ENCODE measurements at places on chromosomes 2 and 18.

- DNase-seq, result no peak
These were observed 107.5 kb upstream of the SPATS2L start for GRCh38 chr2:200199005-200199404.

DNA sequence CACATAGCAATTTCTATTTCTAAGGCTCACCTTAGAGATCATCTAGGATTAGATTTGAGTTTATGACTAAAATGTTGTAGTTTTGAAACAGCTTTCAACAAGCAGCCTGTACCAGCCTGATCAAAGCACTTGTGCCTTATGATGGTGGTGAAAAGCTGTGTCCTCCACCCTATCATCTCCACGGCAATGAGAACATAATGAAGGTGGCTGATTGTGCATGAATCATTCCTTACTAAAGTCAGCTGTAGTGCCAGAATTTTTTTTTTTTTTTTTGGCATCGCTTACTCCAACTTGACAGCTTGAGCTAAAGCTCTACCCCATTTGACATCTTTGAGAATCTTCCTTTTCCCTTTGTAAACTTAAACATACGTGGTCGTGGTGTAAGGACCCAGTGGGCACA lies 86.0 kb downstream of the DCC start:
- no peak for DNase-seq

- DNase-seq, result no peak
These were observed 3.9 kb downstream of the DTNB start for GRCh38 chr2:25669520-25669919.

DNA sequence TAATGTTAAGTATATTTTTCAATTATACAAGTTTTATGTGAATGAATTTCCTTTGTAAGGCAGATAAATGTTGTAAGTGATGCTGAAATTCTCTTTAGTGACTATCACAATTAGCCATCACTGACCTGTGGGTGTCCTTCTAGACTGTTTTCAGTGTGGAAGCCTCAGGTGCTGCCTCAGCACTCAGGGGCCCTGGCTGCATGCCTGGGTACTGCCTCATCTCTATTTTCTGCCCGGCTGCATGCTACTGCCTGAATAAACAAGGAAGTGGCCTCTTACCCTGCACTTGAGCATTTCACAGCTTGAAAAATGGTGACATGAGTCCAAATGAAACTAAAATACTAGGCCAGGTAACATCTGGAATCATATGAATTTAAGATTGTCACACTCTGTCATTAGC lies 787.6 kb upstream of the SALL3 start:
- no peak for DNase-seq

DNA sequence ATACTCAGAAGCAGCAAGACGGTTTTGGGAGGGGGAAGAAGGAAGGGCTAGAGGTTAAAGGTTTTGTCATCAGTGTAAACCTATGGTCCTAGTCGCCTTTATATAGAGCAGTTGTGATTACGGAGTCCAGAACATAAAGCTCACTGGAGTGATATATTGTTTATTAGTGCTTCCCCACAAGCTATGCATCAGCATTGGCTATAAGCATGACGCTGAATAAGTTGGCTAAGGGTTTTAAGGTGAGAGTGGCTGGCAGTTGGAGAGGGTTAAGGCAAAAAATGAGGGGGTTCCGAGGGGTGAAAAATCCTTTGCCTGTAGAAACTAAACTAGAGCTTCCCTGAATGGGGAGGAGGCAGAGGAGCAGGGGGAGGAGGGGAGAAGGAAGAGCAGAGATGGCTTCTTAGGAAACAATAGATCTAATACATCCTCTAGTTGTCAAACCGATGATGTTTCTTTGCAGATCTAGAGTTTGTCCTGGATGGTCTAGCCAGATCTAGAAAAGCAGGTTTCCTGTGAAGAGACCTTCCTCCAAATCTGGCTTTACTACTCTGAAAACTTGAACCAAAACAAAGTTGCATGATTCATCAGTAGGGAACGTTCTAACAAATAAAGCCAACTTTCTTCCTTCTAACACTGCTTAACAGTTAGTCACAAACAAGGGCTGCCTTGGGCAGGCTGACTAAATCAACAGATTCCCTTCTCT lies 2.5 kb downstream of the KLF7 start:
- peak; percentile 96 for DNase-seq

- no peak for DNase-seq
These were observed 238.6 kb downstream of the ZNF385B start for GRCh38 chr2:179622635-179623300.

DNA sequence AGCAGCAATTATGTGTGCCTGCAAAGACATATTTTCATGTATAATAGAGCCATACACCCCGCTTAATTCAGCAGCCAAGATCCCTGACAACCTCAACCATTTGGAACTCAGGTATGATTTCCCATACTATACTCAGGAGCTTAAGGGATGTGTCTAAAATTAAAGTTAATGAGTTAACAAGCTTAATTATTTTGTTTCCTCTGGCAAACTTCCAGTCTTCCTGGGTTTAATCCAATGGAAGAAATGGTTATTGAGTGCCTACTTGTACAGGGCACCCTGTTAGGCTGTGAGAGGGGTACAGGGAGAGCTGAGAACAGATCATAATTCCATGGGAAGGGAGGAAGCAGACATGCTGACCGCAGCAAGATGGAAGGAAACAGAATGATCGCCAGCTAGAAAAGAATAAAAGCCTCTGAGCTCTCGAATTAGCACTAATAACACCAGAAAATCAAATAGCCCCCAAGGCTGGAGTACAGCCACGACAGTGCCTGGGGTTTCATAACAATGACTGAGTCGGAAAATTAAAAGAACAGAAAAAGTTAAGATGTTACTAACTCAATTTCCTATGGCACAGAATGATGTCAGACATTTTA lies 20.8 kb upstream of the CEP68 start:
- no peak for DNase-seq

DNA sequence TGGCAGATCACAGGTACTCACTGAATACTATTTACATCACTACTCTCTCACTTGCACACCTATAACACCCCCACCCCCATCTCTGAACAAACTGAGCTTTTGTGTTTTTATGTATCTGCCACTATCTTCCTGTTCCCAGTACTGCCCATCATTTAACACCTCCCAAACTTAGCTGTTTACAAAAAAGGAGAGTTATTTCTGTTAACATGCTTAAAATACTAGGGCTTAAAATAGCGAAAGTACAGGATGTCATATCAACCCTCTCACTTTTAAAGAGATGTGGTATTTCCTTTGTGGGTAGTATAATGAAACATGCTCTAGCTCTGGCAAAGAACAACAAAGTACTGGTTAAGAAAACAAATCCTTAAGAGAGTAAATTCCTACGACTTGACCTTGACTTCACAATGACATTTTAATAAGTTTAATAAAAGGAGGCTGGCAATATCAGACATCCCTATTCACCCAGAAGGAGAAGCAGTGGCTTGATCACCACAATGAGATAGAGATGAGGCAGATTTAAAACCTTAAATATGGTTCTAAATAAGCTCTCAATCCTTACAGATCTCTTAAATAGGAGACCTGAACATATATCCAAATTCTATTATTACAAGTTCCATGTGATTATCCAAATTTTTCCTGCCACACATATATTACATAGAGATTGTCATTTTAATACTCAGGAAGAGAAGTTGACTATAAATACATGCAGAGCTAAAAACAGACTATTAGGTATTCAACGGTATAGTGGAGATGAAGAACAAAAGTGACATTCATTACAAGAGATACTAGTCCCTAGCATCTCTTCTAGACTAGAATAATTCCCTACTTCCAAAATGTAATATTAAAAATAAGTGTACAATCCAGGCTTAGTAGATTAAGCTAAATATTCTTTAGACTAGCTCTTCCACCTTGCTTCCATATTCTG lies 36.9 kb downstream of the TRAK2 start:
- no peak for DNase-seq

- no peak for DNase-seq
These were observed 145.1 kb upstream of the SLC1A4 start for GRCh38 chr2:64844087-64844486.

DNA sequence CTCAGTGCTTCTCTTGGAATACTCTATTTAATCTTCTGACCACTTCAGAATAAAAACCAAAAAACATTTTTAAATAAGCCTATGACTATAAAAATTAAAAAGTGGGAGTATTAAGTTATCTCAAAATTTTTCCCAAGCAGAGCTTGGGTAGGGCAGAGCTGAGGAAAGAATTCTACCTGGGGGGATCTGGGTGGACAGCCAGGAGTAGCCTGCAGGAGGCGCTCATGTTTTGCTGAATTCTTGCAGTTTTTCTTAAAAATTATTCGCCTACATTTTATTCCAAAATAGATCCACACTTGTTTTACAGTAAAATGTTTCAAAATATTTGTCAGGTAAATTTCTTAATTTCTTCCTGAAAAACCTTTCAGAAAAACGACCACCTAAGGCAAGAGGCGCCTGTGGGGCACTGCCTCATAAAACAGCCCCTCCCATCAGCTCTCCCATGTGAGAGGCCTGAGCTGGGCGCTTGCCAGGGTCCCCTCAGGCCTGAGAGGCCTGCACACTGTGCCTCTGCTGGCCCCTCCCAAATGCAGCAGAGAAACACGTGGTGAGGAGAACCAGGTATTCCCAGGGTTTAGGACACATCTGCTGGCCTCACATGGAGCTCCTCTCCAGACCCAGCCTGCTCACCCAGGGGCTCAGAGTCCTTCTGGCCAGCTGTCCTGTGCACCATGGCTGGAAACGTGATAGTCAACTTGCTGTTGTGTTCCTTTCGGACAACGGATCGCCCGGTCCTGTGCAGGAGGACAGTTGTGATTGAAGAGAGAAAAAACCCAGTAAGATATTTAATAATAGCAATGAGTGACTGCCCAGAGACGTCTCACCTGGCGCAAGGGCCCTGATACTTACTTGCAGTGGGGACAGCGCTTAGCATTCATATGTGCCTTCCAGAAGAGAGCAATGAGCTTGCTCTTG lies 17.5 kb downstream of the POLR1A start:
- no peak for DNase-seq

DNA sequence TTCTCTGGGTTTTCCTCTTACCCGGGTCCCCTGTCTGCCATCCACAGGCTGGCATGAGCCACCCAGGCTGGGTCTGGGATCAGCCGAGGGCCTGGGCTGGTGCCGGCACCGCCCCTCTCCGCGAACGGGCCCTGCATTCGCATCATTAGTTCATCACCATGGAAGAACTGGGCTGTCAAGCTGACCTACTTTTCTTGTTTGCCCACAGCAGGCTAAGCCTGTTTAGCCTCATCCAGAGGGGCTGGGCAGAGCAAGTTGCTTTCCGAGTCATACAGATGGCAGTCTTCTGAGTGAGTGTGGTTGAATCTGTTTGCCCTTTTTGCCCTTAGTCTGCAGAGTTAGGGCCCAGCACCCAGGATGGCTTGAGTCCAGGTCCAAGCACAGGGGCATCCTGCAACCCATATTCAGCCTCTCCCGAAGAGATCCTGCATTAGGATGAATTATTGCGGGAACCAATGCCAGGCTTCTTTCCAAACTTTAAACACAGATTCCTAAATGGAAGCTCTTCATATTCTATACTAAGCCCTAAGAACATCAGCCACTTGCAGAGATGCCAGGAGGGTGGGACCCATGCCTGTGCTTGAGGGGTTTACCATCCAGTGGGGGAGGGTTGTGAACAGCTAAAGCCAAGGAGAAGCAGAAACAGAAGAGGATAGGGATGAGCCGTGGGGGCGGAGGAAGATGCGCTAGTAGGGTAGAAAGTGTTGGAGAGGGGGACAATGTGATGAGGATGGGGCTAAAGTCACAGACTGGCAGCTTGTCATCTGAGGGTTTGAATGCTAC lies 68.0 kb downstream of the NPAS2 start:
- DNase-seq, result no peak

DNA sequence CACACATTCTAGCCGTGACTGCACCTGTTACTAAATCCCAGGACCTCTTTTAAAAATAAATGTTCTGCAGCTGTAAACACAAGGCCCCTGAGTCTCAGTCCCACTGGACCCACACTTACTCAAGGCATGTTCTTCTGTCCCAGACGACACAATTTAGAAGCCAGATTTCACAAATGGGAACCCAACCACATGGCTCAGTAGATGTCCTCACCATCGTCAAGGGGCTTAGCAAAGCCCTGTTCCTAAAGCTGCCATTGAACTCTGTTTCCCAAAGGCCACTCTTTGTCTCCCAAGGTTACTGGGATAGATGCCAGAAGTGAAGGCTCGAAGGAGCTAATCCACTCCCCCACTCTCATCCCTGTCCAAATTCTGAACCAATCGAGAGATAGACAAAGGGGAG lies 301.0 kb downstream of the GALR1 start:
- no peak for DNase-seq

DNA sequence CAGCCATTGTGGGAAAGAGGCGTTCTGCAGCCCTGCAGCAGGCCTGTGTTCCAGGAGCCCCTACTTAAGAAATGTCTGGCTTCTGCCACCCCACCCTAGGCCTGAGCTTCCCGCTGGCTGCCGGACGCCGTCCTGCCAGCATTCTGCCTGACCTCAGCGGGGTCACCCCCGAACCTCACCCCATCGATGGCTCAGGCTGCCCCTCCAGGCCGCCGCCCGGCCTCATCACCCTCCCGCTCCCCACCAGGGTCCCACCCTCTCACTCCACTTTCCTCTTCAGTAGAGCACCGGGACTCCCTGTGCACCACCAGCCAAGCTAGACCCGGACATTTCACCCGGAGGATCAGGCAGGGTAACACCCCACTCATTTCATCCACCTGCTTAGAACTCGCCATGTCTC lies 73.6 kb upstream of the SALL3 start:
- DNase-seq, result no peak

- DNase-seq, result no peak
These were observed 833.7 kb upstream of the CHAC2 start for GRCh38 chr2:52933878-52934277.

DNA sequence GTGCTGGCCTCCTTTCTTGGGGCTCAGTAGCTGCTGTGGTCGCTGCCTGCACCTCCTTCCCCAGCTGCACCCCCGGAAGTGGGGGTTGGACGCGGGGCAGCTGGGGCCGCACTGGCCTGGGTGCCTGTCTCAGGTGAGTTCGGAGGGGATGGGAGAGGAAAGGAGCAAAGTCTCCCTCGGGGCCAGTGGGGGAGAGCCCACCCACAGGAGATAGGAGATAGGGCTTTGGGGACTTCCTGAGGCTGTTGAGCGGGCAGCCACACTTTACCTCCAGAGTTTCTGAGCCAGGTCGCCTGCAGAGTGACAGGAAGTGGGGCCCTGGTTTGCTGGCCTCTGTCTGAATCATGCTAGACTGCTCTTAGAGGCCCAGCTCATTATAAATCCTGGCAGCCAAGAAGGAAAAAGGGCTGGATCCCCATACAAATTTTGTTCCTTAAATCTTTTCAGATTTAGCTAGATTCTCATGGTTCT lies 8.1 kb downstream of the MBP start:
- no peak for DNase-seq

- no peak for DNase-seq
These were observed 927.6 kb downstream of the TSN start for GRCh38 chr2:122683018-122683417.

Data from ACHN (cell line).